ENCODE measurements at places on chromosomes 11 and 22.

GRCh38 chr22:31488346-31488883, 1.2 kb downstream of the EIF4ENIF1 start:
- no peak for DNase-seq

DNA sequence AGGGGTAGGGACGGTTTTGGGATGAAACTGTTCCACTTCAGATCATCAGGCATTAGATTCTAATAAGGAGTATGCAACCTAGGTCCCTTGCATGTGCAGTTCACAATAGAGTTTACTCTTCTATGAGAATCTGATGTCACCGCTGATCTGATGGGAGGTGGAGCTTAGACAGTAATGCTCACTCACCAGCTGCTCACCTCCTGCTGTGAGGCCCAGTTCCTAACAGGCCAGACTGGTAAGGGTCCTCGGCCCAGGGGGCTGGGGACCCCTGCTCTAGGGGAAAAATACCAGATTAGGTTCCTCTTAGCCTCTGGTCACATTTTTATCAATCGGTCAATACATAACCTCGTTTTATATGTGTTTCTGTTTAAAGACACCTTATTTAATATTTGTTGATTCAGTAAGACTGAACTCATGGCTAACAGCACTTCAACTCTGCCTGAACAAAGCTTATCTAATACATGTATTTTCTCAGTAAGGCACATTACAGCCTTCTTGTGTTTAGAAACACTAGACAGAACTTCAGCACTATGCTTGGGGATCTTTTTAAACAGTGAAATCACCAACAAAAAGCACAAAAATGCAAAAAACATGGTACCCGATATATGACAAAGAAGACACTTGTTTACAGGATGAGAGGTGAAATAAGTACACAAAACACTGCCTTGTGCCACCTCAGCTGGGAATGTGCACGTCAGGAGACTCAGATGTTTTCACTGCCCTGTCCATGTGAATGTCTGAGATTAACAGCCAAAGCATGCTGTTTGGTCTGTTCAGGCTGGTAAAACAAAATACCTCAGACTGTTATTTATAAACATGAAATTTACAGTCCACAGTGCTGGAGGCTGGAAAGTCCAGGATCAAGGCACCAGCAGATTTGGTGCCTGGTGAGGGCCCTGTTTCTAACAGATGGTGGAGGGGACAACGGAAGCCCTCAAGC, 107.5 kb downstream of the USP35 start:
- DNase-seq: no peak

- no peak for DNase-seq
These were observed 1317.1 kb downstream of the BRD1 start for GRCh38 chr22:48510599-48510998.

DNA sequence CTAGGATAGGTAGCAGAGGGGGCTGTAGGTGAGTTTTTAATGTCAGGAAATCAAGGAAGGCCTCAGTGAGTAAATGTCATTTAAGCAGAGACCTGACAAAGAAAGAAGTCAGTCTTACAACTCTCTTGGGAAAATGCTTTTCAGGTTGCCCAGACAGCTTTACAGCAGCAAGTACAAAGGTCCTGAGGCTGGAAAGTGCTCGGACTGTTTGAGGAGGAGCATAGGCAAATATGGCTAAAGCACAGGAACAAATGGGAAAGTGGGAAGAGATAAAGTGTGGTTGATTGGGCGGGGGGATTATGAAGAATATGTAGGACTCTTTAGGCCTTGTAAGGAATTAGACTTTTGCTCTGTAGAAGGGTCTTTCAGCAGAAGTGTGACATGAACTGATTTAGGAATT, 125.4 kb downstream of the ARHGAP42 start:
- DNase-seq: no peak

GRCh38 chr11:31560842-31561476, 51.4 kb downstream of the ELP4 start:
- no peak for DNase-seq

DNA sequence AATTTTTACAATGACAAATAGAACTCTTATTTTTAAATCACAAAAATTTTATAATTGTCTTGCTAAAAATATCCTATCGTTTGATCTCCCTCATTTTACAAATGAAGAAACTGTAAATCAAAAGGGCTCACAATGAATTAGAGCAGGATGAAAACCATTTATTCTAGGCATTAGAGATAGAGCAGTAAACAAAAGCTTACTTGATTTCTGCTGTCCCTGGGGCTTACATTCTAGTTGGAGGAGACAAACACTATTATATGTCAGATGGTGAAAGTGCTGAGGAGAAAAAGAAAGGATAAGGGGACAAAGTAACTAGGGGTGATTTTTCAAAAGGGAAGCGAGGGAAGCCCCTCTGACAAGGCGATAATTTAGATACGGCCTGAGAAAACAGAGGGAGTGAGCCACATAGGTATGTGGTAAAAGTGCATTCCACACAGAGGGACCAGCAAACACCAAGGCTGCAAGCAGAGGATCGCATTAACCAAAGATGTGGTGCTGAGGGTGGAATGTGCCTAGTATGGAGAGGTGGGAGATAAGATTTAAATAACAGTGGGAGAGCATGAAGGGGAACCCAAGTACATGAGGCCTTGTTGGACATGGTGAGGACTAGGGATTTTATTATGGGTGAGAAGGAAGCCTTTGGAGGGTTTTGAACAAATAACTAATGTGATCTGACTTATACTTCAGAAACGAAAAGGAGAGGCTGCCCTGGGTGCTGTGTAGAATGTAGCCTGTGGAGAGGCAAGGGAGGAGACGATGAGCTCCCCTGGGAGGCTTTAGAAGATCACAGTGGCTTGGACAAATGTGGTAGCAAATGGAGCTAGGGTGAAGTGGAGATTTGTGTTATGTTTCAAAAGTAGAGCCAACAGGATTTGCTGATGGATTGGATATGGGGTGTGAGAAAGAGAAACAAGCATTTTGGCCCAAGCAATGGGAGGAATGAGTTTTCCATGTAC, 62.1 kb downstream of the PDHX start:
- no peak for DNase-seq

DNA sequence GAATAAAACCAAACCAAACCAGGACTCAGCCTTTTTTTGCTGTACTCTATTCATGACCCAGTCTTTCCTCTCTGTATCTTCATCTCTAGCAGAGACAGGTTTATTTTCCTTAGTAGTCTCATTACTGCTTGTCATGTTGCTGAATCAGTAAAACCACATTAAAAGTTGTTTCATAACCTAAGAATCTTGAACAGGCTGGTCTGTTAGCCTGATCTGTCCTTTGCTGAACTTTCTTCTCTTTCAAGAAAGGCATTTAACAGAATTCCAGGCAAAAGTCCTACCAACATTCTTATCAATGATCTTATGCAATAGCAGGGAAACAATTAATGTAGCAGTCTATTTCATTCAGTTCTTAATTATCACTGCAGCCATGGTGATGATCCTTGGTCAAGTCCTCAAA, 197.7 kb downstream of the CASP12 start:
- no peak for DNase-seq

DNA sequence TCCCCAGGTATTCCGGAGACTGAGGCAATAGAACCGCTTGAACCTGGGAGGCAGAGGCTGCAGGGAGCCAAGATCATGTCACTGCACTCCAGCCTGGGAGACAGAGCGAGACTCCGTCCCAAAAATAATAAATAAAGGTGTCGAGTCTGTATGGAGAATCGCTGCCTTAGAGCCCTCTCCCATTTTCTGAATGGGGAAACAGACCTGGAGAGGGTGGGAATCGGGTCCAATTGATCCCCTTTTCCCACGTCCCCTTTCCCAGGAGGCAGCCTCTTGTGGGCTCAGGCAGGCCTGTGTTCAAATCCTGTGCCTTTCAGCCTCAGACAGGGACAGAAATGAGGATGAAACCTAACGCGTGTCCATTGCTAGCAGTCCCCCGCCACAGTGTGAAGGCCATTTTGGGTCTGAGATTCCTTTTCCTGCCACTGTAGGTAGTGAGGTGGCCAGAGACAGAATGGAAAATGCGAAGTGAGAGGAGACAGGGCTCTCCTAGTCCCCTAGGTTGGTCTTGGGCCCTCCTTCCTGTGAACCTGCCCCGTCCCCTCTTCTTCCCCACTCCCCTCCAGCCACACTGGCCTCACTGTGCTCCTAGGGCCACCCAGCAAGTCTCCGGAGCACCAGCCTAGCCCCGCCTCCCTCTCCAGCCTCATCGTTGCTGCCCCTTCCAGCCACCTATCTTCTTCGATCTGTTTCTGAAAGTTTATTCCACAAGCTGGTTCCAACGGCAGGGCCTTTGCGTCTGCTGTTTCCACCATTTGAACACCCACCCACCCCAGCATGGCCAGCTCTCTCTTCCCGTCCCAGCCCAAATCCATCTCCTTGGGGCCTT, 2.7 kb upstream of the POLDIP3 start:
- no peak for DNase-seq

DNA sequence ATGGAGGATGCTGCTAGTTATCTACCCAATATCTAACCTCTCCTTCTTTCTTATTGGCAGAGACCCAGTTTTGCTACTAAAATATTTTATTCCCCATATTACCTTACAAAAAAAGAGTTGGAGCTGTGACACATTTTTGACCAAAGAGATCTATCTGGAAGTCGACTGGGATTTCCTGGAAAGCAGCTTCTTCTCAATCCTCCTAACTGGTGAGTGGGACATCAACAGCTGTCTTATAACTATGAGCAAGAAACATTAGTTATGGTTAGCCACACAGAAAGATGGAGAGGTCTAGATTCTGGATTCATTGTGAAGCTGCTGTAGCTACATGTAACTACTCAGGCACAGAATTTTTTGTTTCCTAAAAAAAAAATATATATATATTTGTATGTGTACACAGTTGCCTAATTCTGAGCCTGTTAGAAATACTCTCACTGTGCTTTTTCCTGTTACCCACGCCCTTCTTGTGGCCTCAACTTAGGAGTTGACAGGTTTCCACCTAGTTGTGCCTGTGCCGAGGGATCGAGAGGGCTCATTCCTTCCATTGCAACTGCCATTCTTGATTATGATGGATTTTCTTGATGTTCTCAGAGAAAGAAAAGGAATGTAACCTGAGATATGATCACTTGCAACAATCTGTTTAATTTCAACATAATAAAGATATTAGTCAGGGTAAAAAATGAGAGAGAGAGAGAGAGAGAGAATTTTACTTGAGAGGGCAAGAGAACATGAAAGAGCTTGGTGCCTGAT, 142.0 kb downstream of the SLC17A6 start:
- no peak for DNase-seq

- DNase-seq: no peak
These were observed 67.2 kb downstream of the PPP2R1B start for GRCh38 chr11:111698852-111699559.

GRCh38 chr11:63871962-63872799, 33.3 kb downstream of the MARK2 start:
- peak; percentile 64 for DNase-seq

DNA sequence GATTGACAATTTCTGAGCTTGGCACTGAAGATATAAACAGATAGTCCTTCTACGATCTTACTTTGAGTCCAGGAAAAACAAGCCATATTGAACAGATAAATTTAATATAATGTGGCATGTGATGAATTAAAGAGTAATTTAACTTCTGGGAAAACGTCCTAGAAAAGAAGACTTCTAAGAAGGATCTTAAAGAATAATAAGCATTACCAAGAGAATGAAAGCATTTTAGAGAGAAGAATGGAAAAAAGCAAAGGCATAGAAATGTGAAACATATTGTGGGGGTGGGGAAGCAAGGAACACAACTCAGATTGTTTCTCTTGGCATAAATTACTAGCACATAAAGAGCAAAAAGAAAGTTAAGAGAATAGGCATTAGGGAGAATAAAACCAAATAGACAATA, 5.4 kb downstream of the DDIAS start:
- DNase-seq: no peak

DNA sequence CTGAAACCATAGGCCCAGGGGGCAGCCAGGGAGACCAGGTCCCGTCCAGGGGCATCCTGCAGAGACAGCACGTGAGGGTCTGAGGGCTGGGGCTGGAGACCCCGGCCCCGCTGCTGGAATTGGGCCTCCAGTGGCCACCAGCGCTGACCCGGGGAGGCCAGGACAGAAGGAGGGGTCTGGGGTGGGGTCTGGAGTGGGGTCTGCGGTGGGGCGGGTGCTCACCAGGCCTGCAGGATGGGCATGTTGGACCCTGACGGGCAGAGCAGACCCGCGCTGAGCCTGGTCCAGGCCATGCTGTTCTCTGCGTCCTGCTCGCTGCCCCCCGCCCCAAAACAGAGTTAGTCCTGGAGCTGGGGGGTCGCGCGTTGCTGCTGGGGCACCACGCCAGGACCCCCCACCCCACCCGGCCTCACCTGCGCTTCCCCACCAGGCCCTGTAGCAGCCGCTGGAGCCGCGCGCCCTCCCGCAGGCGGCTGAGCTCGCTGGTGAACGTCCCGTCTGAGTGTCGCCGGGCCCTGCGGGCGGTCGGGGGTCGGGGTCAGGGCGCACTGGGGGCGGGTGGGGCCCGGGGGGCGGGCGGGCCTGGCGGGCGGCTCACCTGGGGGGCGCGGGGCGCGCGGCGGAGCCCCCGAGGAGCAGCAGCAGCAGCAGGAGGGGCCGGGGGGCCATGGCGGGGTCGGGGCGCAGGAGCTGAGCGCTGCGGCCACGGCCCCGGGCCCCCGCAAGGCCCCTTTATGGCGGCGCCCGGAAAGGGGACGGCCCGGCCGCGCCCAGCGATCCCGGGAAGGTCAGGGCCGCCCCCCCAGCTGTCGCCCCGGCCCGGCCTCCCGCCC, at the start of gene SCT:
SCT (minus strand) TSS at position 707 of the 833 bp plus-strand sequence; CDS start at position 669, 38 bp downstream.
- no peak for DNase-seq
